ENCODE measurements at places on chromosomes 3 and 15.

DNA sequence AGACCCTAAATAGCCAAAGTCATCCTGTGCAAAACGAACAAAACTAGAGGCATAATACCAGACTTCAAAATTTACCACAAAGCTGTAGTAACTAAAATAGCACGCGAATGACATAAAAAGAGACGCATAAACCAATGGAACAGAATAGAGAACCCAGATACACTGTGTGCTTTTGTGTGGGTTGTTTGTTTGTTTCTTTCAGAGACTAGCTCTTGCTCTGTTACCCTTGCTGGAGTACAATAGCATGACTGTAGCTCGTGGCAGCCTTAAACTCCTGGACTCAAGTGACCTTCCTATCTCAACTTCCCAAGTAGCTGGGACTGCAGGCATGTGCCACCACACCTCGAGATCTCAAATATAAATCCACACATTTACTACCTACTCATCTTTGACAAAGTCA is 1314.6 kb upstream of the GBE1 start:
- no peak for DNase-seq

DNA sequence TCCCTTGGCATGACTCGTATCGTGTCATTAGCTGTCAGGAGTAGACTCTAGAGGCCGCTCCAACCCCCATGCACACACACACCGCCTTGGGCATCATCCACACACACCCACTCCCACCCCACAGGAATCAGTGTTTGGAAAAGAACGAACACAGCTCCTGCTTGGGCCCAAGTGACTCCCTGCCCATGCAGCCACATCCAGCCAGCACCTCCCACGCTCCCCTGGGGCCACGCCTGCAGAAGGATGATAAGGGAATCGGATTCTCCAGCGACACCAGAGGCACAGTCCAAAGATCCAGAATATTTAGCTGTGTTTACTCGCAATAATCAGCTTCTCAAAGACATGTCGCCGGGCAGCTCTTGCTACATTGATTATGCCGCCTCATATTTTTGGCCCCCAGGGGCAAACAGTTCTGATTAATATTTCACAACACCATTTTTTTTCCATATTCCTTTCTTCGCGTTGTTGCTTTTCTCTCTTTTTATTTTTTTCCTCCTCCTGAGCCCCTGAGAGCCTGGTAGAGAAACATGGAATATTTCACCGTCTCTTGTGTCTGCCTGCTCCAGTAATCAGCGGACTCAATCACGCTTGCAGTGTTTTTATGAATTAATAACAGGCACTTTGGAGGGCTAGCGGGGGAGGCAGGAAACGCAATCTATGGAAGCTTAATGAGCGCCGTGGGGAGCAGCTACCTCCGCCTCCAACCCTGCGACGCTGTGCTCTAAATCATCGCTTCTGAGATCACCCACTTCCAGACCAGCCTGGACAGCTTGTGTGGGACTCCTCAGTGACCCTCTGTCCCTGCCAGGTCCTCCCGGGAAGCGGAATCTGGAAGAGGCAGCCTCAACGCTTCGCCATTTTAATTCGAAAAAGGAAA is 221.4 kb downstream of the TLE3 start:
- no peak for DNase-seq

DNA sequence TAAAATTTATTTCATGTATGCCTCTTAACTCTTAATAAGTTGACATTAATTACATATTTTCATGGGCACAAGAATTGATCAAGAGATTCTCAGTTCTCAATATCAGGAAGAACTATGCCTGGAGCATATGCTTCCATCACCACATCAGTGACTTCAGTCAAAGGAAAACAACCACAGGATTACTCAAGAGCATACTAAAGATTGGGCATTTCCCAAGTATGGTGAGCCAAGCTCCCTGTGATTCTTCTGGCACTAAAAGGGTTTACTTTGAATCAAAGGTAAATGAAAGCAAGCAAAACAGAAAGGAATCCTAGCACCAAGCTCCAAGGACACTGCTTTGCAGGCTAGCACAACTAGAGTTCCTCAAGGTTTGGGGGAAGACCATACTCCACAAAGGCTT is 44.6 kb downstream of the FMN1 start:
- DNase-seq: no peak

GRCh38 chr3:127847236-127847720 is 25.0 kb upstream of the MGLL start:
- no peak for DNase-seq

DNA sequence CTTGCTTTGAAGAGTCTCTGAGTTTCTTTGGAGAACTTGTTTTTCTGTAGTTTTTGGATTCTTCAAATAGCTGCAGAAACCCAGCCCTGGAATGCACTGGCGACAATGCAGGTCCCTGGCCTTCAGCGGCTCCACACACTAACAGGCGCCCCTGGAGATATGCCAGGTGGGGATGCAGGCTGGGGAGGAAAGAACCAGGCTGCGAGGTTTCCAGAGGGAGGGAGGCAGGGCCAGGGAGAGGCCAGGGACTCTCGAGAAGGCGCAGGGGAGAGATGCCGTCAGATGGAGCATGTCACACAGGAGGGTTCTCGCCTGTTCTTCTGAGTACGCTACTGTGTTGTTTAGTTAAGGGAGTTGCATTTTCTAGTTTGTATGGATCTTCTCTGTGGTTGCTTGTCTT is 283.1 kb downstream of the GABRG3 start:
- DNase-seq: no peak

DNA sequence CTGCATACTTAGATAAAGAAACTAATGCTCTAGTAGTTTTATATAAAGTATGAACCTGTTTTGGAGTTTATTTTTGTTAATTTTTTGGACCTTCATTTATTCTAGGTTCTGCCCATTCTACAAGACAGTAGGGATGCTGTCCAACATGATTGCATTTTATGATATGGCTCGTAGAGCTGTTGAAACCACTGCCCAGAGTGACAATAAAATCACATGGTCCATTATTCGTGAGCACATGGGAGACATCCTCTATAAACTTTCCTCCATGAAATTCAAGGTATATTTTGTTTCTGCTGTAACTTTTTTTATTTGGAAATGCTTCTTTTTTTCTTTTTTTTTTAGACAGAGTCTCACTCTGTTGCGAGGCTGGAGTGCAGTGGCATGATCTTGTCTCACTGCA is 33.3 kb upstream of the GRAMD1C start:
- no peak for DNase-seq

GRCh38 chr3:105387122-105387751 is 20.5 kb downstream of the ALCAM start:
- DNase-seq: no peak

DNA sequence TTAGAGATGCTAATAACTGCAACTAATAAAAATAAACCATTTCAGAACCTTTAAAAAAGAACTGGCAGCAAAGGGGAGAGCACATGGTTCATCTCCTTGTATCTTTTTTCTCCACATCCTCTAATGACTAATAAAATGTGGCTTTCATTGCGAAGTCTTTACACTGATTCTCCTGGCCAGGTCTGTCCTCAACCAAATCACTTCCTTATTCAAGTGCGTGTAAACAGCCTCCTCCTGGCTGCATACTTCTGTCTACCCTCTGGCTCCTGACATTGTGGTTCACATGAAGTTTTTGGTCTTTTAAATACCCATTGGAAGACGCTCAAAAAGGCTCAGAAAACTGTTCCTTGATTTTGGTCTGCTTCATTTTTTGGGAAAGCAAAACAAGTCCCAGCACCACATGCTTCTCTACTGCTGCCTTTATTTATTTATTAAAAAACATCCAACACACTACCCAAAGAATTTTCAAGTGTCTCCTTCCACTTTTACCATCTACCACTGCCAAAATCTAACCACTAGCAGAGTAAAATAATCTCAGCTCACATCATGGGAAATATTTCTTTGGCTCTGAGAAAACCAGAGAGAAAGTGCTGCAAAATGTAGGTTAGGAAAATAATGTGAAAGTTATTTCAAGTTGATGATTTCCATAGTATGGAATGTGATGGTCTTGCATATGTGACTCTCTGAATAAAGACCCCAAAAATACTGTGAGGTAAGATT is 85.1 kb downstream of the EFL1 start:
- peak; percentile 57 for DNase-seq
